ENCODE measurements at places on chromosomes 16 and 17. TPM values are rescaled to one million over a fixed set of nuclear protein-coding genes. Genes with fewer than 3 reads are reported as not detected.

Gene AIPL1
- total RNA-seq, result not detected

Gene DNASE1L2
- 0.36 TPM for total RNA-seq

Gene MARVELD3
- total RNA-seq, result not detected

- no peak for DNase-seq
These were observed 2.5 kb downstream of the SLC12A4 start for GRCh38 chr16:67965668-67966548.

DNA sequence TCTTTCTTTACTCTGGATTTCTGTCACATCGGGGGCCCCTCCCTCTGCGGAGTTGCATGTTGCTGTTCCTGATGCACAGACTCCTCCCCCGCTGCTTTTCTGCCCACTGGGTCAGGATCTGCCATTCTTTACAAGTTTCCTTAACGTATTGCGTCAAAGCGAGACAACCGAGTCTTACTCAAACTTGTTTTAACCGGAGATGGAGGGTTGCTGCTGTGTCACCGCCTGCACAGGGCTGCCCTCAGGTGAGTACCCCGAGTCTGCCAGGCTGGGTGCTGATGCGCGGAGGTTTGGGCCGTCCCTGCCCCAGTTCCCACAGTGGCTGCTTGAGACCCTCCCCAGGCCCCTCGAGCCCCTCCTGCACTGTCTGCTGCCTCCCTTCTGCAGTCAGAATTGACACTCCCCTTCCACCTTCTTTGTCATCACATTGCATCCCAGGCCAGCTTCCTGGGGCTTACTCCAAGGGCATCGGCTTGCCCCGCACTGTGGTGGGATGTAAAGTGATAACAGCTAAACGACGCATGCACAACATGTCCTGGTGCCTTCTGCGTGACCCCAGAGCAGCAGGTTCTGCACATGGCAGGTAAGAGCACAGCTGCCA, 19.3 kb downstream of the CARHSP1 start:
- DNase-seq, result no peak

Gene CHST4
- total RNA-seq, result not detected

Gene GAS7
- 67.6 TPM for total RNA-seq

- no peak for DNase-seq
These were observed 22.3 kb upstream of the ZFPM1 start for GRCh38 chr16:88430524-88431446.

DNA sequence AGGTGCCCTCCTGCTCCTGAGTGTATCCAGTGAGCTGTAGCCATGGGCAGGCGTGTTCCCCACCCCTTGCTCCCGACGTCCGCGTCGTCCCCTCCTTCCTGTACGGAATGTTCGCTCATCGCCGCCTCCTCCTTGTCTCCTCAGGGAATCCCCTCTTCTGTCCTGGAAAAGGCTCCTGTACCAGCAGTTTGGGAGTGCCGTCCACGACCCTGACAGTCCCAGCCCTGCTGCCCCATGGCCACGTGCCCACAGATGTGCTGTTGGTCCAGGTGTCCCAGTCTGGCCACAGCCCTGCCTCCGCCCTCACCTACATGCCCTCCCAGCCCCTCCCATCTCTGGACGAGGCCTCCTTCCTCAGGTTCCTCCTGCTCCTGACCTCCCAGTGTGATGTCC, 30.2 kb downstream of the OR1D5 start:
- DNase-seq, result no peak

All from sigmoid colon (tissue), 7 donors.